Hematopoietic multipotent progenitor cell treated with erythropoietin and hydrocortisone succinate and interleukin-3 and kit ligand, for 15 days (in vitro differentiated cells): ENCODE measurements at places on chromosomes 2 and 18.
A peak's percentile ranks its signal among the peaks of the same experiment; 100 is the strongest.

DNA sequence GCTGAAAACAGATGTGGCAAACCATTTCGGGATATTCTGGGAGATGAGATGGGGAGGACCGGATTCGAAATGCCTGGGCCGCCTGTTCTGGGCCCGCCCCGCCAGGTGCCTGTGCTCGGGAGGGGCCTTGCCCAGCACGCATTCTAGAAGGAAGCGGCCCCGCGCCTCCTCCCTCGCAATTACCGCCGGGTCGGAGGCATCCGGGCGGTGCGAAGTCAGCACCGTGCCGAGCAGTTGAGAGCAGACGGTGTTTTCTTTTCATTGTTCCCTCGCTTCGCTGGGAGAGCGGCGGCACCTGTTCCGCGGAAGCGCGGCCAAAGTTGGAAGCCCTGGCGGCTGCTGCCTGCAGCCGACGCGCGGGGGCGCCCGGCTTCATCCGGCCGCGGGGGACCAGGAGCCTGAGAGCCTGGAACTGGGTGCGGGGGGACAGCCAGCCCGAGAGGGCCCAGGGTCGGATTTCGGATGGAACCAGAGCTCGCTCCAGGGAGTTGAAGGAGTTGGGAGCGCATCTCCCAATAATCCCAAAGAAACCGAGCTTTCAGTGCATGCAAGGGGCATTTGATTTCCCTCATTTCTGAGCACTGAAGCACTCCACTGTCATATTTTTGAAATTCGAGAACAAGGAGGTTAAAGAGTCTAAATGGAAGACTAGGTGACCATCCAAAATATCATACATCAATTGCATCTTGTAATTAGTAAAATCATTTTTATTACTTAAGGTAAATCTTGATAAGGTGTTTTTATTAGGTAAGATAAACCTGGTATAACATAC lies 241.8 kb upstream of the RAB12 start:
- DNase-seq = no peak

DNA sequence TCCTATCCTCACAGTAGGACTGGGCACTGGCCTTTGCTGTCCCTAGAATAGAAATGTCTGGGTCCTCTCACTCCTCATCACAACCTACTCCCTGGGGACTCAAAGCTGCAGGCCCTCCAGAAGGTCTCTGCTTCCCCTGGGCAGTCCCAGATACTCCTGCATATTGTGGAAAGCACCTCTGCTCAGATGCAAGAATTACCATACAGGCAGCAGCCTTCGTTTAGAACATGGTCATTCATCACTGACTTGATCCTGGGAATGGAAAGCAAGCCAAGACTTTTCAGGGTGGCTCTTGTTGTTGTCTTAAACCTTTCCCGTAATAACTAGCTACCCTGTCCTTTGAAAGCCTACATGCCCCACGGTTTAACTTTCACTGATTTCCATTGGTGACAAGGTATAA lies 53.1 kb upstream of the NPAS2 start:
- no peak for DNase-seq

DNA sequence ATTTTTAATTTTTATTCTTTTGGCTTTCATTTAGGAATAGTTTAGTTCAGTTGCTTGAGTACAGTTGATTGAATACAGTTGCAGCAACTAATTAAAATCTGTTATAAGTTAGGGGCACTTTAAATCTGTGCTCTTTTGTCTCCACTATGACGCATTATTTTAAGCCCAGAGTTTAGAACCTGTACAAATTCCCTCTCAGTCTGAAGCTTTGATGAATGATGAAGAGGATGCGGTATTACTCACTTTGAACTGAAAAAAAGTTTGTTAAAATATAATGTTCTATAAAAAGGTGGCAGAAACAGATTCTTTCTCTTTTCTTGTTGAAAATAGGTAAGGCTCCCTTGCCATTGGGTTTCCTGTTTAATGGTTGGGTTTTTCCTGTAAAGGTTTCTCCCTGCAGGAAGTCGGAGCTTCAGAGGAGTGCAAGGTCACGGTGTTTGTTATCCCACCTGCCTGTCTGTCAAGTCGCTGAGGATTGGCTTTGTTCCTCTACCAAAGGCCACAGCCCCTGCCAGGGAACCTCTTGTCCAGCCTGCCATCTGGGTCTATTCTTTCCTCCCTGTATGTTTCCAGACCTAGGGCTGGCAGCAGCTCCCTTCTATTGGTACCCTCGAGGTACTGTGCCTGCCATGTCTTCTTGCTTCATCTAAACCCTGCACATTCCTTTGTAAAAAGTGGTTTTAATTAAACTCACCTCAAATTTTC lies 43.8 kb upstream of the FN1 start:
- no peak for DNase-seq

DNA sequence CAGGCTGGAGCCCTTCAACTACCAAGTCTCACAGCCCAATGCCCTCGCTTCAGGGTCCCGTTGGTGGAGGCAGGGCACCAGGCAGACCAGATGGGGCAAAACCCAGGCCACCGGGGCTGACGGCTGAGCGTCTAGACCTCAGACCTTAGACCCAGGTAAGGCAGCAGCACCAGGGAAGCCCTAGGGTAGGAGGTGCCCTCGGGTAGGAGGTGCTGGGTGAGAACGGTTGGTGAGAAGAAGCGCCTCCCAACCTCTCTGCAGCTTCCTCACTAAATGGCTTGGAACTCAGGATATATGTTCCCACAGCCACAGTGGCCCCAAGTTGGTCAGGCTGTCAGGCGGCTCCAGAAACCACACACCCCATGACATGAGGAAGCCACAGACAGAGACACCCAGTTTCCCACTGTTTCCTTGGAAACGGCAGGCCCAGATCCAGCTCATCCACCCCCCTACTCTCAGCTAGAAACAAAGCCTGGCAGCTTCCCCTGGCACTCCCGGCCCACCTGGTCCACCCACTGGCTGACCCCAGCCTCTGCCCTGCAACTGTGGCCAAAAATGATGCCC lies 13.1 kb upstream of the MLPH start:
- no peak for DNase-seq

DNA sequence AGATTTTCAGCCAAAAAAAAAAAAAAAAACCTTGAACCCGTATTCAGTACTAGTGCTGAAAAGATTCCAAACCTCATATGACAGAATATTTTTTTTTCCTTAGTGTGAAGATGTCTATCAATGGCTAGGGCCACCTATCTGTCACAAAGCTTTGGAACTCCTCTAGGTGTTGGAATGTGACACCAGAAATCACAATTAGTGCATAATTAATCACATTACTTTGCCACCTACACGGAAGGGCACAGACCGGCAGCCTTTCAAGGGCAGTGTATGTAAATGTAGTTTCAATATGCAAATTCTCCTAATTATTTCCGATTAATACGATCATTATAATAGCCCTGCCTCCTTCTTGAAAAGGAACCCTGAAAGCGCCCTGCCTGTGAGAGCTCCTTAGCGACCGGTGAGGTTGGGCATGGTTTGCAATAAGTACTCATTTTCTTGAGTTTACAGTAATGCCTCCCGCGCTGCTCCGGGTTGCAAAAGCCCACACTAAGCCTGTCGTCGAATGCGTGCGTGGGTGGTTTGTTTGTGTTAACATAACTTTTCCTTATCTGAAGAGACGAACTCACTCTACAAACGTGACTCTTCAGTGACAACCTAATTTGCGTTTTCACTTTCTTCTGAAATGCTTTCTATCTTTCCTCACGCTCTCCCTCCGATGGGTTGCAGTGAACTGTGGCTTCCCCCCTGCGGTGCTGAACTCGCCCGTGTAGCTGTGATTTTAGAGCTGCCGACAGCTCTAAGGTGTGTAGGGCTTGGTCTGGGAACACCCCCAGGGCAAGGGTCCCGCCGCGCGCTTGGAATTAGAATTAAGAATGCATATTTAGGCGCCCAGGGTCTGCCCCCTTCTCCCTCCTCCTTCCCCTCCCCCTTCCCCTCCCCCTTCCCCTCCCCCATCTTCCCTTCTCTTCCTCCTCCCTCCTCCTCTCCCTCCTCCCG lies 765 bp upstream of the ID2 start:
- DNase-seq = peak; percentile 81

- DNase-seq = no peak
Measured at GRCh38 chr2:4628998-4629501, 925.7 kb downstream of the DCDC2C start.

- peak; percentile 59 for DNase-seq
Measured at GRCh38 chr2:20443276-20443920, 3.5 kb upstream of the RHOB start.

DNA sequence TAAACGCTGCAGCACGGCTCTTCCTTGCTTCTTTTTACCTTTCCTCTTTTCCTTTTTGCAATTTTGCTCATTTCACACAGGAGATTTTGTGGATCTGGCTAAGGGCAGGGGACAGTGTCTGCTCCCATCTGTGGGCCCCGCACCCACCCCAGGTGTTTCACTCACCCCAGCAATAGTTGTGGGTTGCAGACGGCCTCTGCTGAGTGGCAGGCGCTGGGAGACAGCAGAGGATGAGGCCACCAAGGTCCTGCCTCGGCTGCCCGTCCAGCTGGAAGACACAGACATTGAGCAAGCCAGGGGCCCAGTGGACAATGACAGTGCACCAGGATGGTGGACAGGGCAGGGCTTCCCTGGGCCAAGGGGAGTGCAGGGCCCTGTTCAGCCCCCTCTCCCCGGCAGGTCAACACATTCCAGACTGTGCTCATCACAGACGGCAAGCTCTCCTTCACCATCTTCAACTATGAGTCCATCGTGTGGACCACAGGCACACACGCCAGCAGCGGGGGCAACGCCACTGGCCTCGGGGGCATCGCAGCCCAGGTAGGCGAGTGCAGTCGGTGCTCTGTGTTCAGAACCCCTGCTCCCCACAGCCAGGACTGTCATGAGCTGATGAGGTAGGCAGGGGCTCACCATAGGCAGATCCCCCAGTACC lies 35.0 kb downstream of the SNED1 start:
- no peak for DNase-seq

DNA sequence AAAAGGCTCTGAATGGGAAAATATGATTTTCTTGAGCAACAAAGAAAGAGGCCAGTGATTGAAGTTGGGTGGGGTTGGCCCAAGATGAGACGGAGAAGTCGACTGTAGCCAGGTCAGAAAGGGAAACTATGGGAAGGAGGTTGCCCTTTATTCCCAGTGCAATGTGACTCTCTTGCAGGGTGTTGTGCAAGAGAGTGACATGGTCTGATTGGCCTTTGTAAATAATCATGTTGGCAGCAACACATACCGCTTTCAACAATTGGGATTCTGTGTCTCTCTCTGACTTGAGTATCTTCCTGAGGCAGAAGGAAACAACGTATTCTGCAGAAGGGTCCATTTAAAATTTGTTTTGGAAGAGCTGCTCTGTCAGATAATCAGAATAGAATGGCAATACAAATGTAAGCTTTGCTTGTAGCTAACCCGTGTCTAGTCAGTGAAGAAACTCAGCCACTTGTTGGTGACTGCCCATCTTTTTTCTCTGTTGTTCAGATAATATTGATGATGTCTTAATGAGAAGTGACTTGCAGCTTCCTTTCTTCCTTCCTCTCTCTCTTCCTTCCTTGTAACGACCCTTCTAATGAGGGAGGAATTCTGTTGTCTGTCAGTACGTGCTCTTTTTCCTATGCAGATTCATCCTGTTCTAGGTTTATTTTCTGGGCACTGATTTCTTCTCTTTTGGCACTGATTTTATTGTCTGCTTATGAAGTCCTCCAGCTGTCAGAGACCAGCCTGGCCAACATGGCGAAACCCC lies 311.0 kb upstream of the FAM98A start:
- no peak for DNase-seq

DNA sequence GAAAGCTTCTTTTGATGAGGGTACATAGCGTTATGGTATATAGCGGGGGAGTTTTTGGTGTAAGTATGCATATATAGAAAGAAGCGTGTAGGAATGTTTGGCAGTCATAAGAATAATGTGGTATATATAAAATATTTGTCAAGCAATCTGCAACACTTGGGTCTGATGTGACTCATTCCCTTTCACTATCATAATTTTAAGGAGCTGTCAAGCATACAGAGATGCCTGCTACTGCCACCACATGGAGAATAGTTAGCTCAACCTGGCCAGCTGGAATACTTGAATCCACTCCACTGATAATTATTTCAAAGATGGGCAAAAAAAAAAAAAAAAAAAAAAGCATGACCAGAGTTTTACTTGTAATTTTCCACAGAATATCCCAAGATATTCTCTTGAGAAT lies 559.8 kb upstream of the REG3G start:
- DNase-seq = no peak

GRCh38 chr18:9335697-9336045 lies 1.1 kb downstream of the TWSG1 start:
- DNase-seq = no peak

DNA sequence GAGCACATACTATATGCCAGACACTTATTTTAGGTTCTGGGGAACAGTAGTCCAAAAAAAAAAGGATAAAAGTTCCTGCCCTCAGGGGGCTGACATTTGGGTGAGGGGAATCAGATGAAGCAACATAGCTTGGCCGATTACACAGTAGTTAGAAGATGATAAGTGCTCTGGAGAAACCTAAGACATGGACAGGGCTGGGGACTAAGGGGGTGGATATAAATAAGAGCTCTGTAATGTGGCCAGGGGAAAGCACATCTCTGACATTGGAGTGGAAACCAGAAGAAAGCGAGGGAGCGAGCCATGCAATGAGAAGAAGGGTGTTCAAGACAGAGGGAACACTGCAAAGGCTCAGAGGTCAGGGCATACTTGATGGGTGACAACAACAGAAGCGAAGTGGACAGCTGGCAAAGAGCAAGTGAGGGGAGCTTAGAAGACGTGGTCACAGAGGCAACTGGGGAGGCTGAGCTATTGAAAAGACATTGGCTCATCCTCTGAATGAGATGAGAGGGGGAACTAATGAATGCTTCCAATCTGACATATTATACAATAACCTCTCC lies 11.4 kb downstream of the TMEM182 start:
- no peak for DNase-seq

GRCh38 chr2:183079139-183079775 lies 710 bp downstream of the DUSP19 start:
- no peak for DNase-seq

GRCh38 chr2:145185696-145186095 lies 665.8 kb upstream of the ZEB2 start:
- no peak for DNase-seq

GRCh38 chr2:112666761-112667122 lies 21.0 kb downstream of the SLC20A1 start:
- no peak for DNase-seq

DNA sequence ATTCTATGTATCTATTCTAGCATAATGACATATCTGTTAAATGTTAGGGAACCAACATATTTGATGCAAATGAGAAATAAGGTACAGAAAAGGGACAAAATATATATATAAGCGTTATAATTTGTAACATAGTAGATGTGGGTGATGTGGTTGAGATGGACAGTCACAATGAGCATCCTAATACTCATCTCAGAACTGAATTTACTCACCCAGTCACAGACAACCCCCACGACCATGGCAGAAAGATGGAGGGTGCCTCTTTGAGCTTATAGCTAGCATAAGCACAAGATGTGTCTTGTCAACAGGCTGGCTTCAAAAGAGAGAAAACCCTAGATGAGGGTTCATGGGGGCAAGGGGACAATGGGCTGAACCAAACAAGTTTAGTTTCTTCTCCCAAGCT lies 9.1 kb upstream of the DSG3 start:
- no peak for DNase-seq

DNA sequence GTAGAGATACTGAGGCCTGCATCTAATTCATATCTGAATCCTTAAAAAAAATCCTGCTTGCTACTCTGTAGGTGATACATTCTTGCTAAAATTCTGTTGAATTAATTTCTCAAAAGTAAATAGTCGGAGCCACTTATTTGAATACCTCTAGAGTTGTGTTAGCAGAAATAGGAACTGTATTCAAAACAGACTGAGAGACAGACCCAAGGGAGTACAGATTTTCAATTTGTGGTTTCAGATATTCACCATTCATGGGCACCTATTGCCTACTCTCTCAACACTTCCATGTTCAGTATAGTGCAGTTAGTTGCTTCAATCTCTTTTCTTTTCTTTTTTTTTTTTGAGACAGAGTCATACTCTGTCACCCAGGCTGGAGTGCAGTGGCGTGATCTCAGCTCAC lies 46.6 kb upstream of the CTLA4 start:
- DNase-seq = no peak

GRCh38 chr2:200703127-200703925 lies 108.4 kb upstream of the BZW1 start:
- DNase-seq = no peak
